ENCODE measurements at places on chromosomes 6 and 20.

DNA sequence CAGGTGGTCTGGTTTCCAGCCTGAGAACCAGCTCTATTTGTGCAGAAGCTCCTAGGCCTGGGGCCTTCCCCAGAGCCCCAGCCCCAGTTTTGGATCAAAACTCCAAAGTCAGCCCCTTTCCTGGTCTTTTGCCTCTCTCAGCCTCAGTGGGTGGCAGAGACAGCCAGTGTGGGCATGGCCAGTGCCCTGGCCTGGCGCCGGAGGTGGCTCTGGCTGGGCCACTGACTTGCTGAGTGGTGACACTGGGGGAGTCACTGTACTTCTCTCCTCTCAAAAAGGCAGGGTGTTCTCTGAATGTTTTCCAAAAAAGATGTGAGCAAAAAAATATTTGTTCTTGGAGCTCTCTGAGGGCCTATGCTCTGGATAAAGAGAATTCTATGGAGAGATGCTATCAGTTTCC, 20.0 kb upstream of the MLN start:
- no peak for DNase-seq

- DNase-seq: no peak
Observed at GRCh38 chr6:52059821-52060220, 27.6 kb downstream of the PKHD1 start.

DNA sequence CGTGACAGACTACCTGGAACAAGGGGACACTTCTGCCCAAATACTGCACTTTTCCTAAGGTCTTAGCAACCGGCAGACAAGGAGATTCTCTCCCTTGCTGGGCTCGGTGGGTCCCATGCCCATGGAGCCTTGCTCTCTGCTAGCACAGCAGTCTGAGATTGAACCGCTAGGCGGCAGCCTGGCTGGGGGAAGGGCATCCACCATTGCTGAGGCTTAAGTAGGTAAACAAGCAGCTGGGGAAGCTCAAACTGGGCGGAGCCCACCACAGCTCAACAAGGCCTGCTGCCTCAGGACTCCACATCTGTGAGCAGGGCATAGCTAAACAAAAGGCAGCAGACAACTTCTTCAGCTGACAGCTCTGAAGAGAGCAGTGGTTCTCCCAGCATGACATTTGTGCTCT, 87.8 kb upstream of the ASCC3 start:
- no peak for DNase-seq

DNA sequence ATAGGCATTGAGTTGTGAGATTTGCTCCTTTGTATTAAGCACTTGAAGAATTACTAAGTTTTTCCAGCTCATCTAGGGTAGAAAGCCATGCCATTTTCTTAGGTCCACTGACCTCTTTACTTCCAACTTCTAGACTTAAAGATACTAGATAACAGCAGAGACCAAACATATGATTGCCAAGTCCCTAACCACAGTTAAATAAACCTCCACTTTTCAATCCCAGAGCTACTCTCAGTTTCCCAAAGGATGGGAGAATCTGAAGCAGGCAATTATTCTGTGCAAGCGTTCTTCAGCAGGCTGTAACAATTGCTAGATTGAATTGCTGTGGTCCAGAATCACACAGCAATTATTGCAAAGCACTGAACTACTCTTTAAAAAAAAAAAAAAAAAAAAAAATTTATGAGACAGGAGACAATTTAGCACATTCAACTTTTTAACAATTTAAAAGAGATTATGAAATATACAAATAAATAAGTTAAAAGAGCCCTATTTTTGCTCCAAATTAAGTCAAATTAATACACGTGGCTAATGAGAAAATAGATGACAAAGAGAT, 104.0 kb upstream of the PRSS16 start:
- no peak for DNase-seq

DNA sequence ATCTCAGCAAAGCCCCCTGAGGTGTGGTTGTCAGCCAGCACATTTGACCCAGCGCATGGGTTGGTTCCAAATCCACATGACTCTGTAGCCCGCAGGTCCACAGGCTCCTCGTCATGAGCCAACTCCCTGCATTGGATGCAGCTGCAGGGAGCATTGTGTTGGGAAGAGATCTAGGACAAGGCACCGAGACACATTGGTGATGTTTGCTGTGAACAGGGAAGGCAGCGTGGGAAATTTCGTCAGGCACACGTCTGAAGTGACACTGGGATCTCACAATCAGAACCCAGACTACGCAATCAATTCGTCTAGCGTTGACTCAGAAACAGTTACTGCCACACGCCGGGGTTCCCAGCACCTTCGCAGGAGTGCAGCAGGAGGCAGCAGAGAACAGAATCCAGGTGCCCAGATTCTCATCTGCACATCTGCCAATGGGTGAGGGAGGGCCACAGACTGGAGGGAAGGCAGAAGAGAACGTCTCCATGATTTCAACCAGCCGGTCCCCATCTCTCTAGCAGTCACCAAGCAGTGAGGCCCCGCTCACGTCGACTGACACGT, 177.0 kb downstream of the TTLL2 start:
- DNase-seq: no peak
